ENCODE measurements at places on chromosomes 1 and 21.

GRCh38 chr1:208233546-208233945, 10.6 kb downstream of the PLXNA2 start:
- DNase-seq = no peak

- DNase-seq = no peak
These were observed 5.6 kb downstream of the MAP3K21 start for GRCh38 chr1:233333086-233333485.

DNA sequence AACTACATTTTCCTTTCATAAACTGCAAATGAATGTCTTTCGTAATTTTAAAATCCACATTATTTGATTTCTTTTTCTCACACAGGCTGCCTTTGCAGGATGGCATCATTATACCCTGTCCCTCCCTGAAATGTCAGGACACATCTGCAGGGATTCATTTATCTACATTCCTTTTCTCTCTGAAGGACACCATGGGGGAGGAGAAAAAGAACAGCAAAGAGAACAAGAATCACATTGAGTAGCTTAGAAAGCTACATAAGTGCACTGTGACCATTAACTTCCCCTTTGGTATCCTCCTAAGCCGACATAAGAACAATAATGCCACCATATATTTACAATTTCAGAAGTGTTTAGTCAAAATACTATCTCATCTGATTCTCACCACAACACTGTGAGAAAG, 129.5 kb downstream of the PIGK start:
- DNase-seq = no peak

DNA sequence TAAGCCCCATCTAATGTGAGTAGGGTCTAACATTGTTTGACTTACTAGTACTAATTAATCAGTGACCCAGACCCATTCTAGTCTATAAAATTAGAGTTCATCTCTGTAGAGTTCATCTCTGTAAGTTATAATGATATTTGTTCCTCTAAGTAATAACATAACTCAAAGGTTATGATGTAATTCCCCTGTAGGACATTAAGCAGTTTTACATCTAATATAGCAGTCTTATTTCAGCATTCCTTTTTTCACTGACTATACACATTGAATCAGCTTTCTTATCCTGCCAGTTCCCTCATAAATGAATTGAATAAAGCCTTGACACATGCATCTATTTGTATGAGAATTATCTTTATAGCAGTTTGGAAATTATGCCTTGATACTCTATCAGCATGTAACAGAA, 90.9 kb downstream of the SH3GLB1 start:
- no peak for DNase-seq

- no peak for DNase-seq
These were observed 42.7 kb downstream of the L1TD1 start for GRCh38 chr1:62237361-62237760.

DNA sequence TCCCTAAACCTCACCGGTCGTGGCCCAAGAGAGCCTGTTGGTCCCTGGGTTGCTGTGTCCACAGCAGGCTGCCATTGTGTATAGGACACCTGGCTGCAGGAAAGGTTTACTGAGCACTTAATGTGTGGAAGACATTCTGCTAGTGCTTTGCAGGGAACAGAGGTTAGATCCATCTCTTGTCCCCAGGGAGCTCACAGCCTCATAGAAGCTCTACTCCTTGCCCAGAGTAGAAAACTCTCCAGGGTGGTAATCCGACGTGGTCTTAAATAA, 16.9 kb upstream of the ALPL start:
- DNase-seq = no peak

DNA sequence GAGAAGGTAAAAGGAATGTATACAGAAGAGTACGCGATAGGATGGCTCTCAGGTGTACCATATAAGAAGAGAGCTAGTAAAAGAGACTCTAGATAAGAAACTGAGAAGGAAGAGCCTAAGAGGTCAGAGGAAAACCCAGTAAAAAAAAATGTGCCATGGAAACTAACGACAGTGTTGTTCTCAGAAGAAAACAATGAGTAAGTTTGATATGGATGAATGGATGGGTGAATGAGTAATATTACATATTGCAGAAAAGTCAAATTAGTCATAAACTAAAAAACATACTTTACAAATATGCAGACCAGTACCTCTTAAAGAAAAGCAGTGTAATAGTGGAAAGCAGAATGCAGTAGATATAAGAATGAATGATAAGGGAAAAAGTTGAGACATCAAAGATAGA, 316.2 kb downstream of the HMCN1 start:
- DNase-seq = no peak

DNA sequence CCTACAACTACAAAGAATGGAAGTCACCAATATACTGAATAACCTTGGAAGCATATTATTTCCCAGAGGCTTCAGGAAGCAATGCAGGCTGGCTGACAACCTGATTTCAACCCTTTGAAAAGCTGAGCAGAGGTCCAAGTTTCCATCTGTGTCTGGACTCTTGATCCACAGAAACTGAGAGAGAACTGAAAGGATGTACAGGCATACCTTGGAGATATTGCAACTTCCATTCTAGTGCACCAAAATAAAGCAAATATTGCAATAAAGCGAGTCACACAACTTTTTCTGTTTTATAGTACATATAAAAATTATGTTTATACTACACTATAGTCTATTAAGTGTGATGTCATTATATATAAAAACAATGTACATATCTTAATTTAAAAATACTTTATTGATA, 85.3 kb downstream of the TYW3 start:
- DNase-seq = no peak

DNA sequence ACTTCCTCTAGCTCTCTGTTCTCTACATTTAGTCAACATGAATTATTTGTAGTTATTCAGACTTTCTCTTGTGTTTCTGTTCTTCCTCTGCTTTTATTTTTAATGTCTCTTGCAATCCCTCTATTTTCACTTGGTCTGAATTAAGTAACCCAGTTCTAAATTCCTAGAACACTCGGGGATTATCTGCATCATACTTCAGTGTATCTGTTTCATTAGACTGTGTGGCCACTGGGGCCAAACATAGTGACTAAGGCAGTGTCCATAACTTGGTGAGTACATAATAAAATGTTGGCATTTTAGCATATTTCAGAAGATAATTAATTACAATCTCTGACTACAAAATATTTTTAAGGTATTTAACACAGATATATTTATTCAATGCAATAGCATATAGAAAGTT, 1087.2 kb upstream of the B3GALT2 start:
- DNase-seq = no peak

- DNase-seq = no peak
These were observed 59.3 kb upstream of the NEGR1 start for GRCh38 chr1:72341661-72342060.

DNA sequence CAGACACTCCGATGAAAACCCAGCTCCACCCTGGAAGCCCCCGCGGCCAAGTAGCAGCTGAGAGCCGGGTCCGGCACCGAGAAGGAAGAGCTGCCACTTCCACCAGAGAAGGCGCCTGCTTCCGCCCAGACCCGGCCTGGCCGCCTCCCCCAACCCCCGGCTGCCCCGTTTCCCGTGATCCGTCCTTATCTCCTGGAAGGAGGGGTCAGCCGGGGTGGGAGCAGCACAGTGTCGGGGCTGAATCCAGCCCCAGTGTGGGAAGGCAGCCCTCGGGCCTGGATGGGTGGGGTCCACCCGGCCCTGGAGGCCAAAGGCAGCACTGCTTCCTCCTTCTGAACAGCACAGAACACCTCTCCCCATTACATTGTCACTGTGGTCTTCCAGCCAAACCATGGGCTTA, 69.4 kb downstream of the MEGF6 start:
- DNase-seq = no peak

- no peak for DNase-seq
These were observed 67.6 kb downstream of the USP24 start for GRCh38 chr1:55147524-55147923.

DNA sequence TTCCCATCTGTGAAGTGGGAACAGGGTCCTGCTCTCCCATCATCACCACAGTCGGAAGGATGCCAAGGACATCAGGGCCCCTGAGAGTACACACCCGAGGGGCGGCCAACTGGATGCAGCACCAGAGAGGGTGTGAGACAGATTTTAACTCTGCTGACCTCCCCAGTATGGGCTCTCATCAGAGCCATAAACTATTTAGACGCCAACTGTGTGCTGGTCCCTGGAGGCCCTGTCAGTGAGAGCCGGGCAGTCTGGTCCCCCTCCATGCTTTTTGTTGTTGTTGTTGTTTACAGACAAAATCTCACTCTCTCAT, 1.7 kb downstream of the FGR start:
- no peak for DNase-seq

DNA sequence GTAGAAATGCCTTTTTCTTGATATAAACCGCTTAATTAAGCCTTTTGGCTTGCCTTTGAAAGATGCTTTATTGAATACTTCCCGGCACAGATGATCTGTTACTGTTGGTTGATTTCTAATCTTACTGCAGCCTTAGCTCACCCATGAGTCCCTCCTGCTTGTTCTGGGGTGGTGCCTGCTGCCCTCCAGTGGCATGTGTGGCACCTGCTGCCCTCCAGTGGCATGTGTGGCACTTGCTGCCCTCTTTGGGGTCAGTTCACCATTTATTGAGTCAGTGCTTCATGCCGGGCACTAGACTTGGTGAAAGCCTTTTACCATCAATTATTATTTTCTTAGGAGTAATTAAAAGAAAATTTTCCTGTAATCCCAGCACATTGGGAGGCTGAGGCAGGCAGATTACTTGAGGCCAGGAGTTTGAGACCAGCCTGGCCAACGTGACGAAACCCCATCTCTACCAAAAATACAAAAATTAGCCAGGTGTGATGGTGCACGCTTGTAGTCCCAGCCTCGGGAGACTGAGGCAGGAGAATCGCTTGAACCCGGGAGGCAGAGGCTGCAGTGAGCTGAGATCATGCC, 54.3 kb downstream of the ADARB1 start:
- peak; percentile 81 for DNase-seq

GRCh38 chr1:193973428-193973827, 787.0 kb upstream of the B3GALT2 start:
- no peak for DNase-seq

DNA sequence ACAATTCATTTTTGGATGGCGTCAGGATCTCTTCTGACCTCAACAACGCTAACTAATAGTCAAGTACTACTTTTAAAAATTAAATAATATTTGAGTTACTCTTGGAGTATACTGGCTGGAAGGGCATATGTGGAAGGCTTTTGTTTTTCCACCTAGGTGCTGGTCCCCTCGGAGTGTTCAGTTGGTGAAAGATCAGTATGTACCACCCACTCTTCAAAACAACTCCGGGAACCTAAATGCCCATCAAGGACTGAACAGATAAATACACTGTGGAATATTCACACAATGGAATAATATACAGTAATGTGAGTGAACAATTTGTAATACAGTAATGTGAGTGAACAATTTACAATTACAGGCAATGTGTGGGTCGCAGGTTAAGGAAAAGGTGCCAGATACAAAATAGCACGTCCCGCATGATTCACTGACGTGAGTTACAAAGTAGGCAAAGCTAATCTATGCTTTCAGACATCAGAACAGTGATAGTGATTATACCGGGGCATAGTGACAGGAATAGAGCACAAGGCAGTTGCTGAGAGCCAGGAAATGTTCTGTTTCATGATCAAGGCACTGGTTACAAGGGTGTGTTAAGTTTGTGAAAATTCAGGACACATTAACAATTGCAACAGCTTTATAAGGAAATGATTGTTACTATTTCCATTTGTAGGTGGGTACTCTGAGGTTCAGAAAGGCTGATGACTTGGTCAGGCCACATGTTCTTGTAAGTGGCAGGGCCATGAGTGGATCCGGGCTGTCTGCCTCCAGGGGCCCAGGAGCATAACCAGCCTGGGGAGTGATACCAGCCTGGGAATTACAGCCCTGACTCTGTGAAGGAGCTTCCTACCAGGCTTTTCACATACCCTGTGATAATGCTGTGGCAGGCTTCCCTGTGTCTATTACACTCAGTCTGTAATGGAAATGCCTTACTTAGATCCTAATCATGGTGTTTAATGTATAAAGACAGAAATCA, 59.3 kb upstream of the ABCD3 start:
- no peak for DNase-seq

DNA sequence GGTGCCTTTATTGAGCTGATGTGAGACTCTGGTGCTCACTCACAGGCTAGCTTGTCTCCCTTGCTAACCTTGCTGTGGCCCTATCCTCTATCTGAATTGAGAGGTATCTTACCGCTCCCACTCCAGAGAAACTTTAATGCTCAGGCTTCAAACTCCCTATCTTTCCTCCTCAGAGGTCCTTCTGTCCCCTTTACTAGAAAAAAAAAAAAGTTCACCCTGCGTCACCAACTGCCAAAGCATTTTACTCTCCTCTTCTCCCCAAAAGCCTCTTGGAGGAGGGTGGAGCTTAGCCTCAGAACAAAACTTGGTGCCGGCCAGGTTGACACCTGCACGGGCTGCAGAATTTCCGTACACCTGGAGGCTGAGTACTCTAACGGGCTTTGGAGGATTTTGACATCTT, 55.1 kb downstream of the ATP2B4 start:
- DNase-seq = no peak

DNA sequence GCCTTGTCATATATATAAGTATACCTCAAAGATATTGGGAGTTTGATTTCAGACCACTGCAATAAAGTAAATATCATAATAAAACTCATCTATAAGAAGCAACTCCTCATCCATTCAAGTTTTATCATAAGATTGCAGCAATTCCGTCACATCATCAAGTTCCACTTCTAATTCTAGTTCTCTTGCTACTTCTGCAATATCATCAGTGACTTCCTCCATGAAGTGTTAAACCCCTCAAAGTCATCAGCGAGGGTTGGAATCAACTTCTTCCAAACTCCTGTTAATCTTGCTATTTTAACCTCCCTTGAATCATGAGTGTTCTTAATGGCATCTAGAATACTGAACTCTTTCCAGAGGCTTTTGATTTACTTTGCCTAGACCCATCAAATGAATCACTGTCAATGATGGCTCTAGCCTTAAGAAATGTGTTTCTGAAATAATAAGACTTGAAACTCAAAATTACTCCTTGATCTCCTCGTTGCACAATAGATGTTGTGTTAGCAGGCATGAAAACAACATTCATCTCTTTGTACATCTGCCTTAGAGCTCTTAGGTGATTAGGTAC, 88.3 kb downstream of the RPE65 start:
- no peak for DNase-seq

GRCh38 chr1:89943846-89944781, 50.8 kb upstream of the ZNF326 start:
- no peak for DNase-seq

DNA sequence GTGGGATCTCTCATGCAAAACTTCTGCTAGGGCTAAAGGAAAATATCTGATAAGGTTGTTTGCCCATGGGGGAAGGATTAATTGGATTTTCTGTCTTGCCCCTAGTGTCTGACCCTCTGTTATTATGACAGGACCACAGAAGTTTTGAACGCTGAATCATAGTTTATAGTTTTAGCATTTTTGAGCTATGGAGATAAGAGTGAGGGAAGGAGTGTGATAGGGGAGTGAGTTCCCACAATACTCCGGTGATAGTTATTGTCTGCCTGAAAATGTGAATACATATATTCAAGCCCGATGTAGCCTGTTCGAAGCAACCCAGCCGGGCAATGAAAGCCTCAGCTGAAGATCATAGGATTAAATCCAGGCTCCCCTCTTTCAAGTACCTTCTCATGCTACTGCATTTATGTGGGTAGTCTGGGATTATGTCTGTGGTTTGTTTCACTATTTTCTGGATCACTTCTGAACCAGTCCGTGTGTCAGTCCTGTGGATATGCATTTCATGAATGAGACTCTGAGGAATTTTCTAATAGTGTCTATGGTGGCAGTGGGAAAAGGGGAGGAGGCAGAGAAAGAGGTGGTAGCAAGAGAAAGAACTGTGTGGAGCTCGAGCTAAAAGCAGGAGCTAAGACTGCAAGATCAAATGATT, 258.7 kb downstream of the DISC1 start:
- DNase-seq = no peak

GRCh38 chr1:241837901-241838300, 10.1 kb upstream of the EXO1 start:
- DNase-seq = no peak

- DNase-seq = no peak
These were observed 21.4 kb downstream of the PEA15 start for GRCh38 chr1:160226623-160227022.

- no peak for DNase-seq
These were observed 9.1 kb upstream of the HEYL start for GRCh38 chr1:39648496-39648895.

All from stimulated activated naive CD8-positive, alpha-beta T cell treated with anti-CD3 and anti-CD28 coated beads, Interleukin-15, amount 100 ng/mL, for 72 hours (primary cell).